Kidney epithelial cell (primary cell): ENCODE measurements at places on chromosomes 1 and 21. TPM values are rescaled to one million over a fixed set of nuclear protein-coding genes. Genes with fewer than 3 reads are reported as not detected.
A peak's percentile ranks its signal among the peaks of the same experiment; 100 is the strongest.

LMOD1 gene
- under 0.01 and 0.07 TPM in 2 replicates for total RNA-seq

PCAT6 gene
- total RNA-seq, result 0.48 TPM in 1 of 2 replicates, not detected in the other

IGSF8 gene
- 32.9 and 44.3 TPM in 2 replicates for total RNA-seq

OPRD1 gene
- total RNA-seq, result 0.21 and 0.34 TPM in 2 replicates

TACSTD2 gene
- total RNA-seq, result 169 and 183 TPM in 2 replicates

LIPI gene
- total RNA-seq, result not detected in 2 replicates

RGL1 gene
- total RNA-seq, result 3.2 and 3.6 TPM in 2 replicates

AMPD1 gene
- total RNA-seq, result 0.07 TPM in 1 of 2 replicates, not detected in the other

FCN3 gene
- total RNA-seq, result 0.14 TPM in 1 of 2 replicates, not detected in the other

CYB5RL gene
- total RNA-seq, result 6.5 and 6.6 TPM in 2 replicates

TAS1R1 gene
- total RNA-seq, result not detected in 2 replicates

TRABD2B gene
- 0.92 and 1.2 TPM in 2 replicates for total RNA-seq

CD1C gene
- total RNA-seq, result not detected in 2 replicates

DNA sequence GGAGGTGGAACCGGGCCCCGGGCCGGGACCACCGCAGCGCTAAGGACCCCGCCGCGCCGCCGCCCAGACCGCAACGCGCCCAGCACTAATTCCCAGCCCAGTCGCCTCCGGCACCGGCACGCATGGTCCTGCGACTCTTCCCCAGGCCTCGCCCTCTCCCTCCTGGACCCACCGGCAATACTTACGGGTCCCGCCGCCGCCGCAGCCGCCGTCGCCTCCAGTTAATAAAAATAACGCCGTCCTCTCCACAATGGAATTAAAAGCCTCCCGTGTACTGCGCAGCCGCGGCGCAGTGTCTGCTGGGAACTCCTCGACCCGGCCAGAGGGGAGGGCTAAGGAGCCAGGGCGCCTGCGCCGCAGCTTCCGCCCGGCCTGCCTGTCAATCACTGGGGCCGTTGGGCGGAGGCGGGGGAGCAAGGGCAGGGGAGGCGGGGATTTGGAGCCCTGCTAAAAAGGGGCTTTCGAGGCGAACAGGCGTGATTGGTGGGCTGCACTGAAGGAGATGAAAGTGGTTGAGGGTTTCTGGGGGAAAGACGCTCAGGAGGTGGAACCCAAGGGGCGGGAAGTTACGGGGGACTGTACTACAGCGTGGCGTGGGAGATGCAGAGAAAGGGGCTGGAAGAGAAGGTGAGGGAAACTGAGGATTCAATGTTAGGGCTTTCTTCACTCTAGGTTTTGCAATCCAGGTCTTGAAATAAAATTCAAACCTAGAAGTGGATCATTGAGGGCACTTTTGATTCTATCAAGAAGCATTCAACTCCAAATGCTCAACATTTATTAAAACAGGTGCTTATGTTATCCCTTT is at the start of gene ZNF281:
Gene ZNF281, minus strand, starts transcription at position 276 of the 805 bp plus-strand sequence. CDS start 331 bp downstream, outside the sequence.
- DNase-seq, result peak; percentile 65

GRCh38 chr1:26797627-26798026 is 9.9 kb downstream of the PIGV start:
- no peak for DNase-seq

GRCh38 chr1:206506405-206507283 is 687 bp upstream of the RASSF5 start:
- DNase-seq, result no peak

DNA sequence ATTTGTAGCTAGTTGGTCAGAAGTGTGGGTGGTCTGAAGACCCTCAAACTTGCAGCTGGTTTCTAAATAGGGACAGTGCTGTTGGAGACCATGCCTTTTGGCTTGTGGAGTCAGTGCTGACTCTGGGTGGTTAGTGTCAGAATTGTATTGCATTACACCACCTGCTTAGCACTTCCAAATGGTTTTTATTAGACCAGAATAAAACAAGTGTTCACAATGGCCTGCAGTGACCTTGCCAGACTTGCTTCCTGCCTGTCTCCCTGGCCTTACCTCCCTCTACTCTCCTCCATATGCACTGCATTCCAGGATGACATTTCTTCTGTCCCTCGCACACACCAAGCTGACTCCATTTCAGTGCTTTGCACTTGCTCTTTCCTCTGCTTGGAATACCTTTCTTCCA is 72.7 kb upstream of the CNIH3 start:
- DNase-seq, result no peak

DNA sequence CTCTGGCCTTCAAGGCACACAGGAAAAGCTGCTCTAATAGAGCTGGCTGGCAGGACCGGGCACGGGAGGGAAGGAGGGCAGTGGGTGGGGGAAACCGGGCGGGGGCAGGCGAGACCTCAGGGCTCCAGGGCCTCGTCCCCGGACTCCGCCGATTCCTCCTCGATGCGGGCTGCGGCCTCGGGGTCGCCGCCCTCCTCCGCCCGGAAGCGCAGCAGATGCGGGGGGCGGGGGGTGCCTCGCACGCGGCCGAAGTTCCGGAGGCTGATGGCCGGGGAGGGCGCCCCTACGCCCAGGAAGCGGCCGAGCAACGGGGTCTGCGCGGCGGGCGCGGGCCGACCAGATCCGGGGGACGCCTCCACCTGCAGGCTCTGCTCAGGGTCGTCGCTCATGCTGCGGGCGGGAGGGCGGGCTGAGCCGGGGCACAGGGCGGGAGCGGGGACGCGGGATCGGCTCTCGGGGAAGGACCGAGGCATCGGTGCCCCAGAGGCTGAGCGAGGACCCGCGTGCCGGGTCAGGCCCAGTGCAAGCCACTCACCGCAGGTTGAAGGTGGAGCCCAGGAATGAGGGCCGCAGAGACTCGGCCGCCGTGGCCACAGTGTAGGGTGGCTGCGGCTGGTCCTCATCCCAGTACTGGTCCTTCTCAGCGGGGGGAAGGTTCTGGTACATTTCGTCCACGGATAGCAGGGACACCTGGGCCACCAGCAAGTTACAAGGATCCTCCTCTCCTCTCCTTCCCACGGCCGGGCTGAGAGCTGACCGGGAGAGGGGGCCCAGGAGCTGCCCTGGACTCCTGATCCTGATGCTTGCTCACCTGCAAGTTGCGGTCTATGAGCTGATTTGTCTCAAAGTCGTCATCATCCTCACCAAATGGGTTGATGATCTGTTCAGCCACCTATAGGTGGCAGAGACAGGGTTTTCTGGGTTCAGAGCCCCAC is 3.6 kb downstream of the BEST4 start:
- no peak for DNase-seq

- no peak for DNase-seq
Measured at GRCh38 chr1:221310180-221310579, 430.9 kb downstream of the HLX start.

- DNase-seq, result no peak
Measured at GRCh38 chr1:41802532-41803501, 115.9 kb downstream of the HIVEP3 start.

DNA sequence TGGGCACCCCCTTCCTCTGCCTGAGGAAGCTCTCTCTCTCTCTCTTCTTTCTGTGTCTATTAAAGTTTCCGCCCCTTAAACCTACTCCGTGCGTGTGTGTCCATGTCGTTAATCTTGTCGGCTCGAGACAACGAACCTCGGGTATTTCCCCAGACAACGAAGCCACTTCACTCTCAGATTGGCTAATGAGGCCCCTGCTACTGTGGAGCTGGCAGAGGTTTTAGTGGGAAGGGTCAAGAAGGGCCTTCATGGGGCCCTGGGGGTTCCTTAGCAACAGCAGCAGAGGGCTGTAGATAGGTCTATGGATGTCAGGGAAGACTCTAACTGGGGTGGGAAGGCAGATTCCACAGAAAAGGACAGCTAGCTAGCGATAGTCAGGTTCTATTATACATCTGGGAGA is 239.8 kb upstream of the RAB4A start:
- DNase-seq, result no peak

DNA sequence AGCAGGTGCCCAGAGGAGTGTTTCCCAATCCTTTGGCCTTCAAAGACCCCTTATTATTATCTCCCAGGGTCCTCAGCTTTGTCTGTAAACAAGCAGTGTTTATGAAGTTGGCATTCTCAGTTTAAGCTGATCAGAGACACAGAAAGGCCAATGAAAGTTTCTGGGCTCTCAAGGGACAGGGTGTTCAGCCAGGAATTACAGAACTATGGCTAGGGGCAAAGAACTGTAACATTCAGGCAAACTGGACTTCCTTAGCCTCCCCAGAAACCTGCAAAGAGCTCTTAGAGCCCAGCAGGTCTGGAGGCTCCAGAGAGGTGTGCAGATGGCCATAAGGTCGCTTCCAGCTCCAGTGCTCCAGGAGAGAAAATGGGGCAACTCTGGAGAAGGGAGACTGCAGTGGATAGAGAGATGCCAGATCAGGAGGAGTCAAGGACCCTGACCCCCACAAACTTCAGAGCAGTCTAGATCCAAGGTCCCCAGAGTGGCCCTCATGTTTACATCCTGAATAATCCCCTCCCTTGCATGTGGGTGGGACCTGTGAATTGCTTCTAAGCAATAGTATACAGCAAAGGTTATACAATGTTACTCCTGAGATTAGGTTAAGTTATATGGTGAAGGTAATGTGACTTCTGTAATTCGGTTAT is 6.2 kb downstream of the ECHDC2 start:
- DNase-seq, result no peak

DNA sequence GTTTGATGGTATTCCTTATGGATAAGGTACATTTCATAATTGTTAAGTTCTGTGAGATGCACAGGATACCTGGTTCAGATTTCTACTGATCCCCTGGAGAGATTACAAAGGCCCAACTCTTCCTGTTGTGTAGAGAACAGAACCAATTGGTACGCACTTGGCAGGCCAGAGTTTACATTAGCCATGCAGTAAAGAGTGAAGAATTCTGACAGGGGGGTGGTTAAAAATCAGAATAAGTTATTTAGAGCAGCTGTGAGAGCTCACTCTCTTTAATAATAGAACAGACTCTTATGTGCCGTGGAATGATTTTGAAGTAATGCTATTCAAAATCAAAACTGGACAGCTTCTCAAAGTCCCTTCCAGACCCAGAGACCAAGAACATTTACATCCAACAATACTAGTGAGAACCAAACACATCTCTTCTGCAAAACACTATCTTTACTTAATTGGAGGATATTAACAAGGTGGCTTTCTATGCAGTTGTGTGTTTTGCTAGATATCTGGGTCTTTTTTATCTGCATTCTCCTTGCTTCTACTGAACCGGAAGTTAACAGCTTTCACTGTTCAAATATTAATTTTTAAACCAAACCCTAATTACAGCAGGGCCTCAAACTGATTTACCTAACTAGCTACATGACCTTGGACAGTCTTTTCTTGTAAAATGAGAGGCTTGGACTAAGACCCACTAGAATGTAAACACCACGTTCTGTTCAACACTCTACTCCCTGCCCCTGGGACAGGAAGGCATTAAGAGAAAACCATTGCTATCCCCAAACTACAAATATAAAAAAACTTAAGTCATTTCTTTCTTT is 4.0 kb downstream of the USP24 start:
- no peak for DNase-seq

- DNase-seq, result no peak
Measured at GRCh38 chr1:82755191-82755590, 954.5 kb downstream of the ADGRL2 start.

GRCh38 chr1:152159144-152159543 is at the start of gene RPTN:
RPTN (minus strand) TSS chr1:152159228; CDS start chr1:152157889, 1,339 bp downstream.
- DNase-seq, result no peak

DNA sequence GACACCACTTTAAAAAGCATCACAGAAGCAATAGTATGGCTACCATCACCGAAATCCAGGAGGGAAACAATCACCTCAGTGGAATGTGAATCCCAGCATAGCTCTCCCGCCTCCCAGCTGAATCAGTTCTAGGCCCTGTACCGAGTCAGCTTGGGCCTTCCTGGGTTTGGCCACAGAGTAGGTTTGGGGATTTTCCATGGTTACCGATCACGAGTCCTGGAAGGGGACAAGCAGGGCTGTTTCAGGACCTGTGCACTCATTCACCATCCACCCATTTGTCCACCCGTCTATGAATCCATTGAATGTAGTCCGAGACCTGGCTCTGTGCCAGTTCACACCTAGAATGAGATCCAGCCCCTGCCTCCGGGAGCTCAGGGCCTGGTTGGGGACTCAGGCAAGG is 94.2 kb downstream of the ARHGEF10L start:
- DNase-seq, result no peak

DNA sequence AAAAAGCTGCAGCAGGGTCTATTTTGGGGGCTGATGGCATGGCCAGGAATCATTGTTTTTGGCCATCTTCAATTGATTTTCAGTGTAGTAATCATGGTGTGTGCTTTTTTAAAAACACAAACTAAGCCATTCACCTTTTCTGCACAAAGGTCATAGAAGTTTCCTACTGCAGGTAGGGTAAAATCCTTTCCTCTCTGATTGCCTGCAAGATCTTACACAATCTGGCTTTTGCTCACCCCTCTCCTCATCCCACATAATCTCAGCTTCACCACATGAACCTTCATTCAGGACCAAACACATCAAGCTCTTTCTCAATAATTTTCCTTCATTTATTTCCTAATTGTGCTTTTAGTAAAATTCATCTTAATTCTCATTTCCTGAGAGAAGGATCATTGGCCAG is 38.3 kb upstream of the GBP5 start:
- DNase-seq, result no peak

DNA sequence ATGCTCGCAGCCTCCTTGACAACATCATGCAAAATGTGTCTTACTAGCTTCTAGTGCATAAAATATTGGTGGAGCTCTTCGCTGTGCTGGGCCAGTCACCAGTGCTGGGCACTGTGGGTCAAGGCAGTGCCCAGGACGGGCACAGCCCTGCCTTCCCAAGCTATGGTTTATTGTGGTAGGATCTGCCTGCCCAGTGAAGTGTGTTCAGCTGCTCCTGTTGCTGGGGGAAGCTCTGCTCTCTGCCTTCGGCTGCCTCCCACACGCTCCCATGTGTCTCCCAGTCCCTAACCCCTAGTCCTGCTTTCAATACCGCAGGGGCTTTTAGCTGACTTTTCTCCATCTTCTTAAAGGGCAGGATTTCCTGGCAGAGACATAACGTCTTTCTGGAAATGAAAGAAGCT is 15.7 kb downstream of the EPHX1 start:
- no peak for DNase-seq

DNA sequence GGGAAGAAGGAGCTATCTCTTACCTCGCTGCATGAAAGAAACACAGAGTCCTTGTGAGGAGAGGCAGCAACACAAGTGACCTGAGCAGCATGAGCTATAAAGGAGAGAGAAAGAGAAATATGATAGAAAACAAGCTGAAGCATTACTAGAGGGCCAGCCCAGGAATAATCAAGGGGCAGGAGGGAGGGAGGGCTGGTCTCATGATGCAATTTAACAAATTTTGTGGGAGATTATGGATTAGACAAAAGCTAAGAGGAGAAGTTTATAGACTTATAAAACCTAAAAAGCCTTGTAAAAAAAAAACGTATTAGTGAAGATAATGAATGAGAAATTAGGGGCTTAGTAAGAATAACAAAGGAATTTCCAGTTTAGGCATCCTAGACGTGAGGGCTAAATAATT is 5.0 kb downstream of the WDR77 start:
- DNase-seq, result no peak

DNA sequence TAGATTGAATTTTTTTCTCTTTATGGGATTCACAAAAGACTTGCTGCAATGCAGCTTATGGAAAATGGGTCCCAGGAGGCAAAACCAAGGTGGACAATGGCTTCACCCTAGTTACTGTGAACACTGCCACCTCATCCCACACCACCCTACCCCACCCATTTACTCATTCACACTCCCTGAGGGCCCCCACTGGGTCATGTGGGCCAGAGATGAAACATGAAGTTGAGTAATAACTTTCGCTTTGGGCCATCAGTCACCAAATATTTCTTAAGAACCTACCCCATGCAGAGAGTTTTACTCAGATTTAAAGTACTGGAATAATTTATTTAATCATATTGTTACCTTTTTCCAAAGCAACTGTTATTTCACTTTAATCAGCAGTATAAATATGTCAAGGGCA is 191.8 kb downstream of the TPR start:
- peak; percentile 32 for DNase-seq

GRCh38 chr1:35603468-35603867 is 30.4 kb downstream of the TFAP2E start:
- DNase-seq, result no peak

GRCh38 chr1:65440322-65440900 is 19.9 kb downstream of the LEPR start:
- no peak for DNase-seq
